ENCODE measurements at places on chromosomes 2 and 18.
A peak's percentile ranks its signal among the peaks of the same experiment; 100 is the strongest.

DNA sequence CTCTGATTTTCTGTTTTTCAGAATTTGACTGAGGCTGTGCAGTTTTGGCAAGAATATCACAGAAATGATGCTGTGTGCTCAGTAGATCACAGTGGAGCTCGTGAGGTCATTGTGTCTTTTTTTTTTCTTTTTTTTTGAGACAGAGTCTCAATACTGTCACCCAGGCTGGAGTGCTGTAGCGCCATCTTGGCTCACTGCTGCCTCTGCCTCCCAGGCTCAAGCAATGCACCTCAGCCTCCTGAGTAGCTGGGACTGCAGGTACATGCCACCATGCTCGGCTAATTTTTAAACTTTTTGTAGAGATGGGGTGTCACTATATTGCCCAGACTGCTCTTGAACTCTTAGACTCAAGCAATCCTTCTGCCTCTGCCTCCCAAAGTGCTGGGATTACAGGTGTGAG, 203.6 kb downstream of the NCKAP5 start:
- no peak for DNase-seq

GRCh38 chr2:178271629-178272333, 77.5 kb downstream of the OSBPL6 start:
- peak; percentile 56 for DNase-seq

DNA sequence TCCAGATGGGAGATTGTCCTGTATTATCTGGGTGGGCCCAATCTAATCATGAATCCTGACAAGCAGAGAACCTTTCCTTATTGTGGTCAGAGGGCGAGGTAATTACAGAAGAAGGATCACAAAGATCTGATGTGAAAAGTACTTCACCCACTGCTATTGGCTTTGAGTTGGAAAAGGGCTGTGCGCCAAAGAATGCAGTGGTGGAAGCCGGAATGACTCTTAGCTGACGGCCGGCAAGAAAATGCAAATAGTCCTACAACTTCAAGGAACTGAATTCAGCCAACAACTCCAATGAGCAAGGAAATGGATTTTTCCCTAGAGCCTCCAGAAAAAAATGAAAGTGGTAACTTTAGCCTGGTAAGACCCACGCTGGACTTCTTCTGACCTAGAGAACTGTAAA, 67.3 kb downstream of the CTNNA2 start:
- no peak for DNase-seq

- no peak for DNase-seq
Observed at GRCh38 chr2:236934656-236935055, 151.0 kb upstream of the COPS8 start.

DNA sequence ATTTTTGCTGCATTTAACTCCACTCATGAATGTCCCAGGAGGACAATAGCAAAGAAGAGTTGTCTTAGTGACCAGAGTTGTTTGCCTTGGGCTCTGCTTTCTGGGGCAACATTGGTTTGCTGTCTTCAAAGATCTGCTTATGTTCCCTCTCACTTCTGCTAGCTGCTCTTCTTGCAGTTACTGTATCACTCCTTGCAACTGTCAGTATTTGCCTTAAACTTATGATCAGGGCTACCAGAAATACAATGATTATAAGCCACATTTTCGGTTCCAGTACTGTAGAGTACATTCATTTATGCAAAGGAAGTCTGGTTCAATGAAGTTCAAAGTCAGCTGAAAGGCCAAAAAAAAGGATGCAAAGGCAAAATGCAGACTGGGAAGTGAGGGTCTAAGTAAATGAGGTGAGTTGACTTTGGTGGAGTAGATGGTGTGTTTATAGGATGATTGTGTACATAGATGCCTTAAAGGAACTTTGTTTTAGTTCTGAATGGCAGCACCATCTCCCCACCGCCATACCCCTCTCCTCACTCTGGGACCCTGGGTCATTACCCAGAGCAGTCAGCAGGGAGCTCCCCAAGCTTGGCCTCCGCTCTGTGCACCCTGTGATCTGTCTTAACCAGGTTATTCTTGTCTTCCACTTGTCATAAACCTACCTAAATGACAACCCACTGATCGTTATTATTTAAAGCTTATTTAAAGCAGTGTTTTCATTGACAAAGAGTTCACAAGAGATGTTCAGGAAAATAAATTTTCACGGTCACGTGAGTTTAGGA, 236.0 kb downstream of the DOK6 start:
- DNase-seq: no peak

- no peak for DNase-seq
Observed at GRCh38 chr2:18860179-18860578, 270.8 kb upstream of the NT5C1B start.

- DNase-seq: no peak
Observed at GRCh38 chr18:1993866-1994265, 577.4 kb downstream of the METTL4 start.

- no peak for DNase-seq
Observed at GRCh38 chr2:226694149-226694548, 105.5 kb downstream of the IRS1 start.

- DNase-seq: no peak
Observed at GRCh38 chr2:108701208-108701607, 18.1 kb upstream of the RANBP2 start.

- no peak for DNase-seq
Observed at GRCh38 chr2:49770919-49771318, 616.6 kb upstream of the FSHR start.

GRCh38 chr2:121272596-121272995, 12.4 kb downstream of the TFCP2L1 start:
- peak; percentile 40 for DNase-seq

- DNase-seq: no peak
Observed at GRCh38 chr2:147884830-147885229, 40.0 kb downstream of the ACVR2A start.

GRCh38 chr2:213232649-213233437, 51.4 kb upstream of the SPAG16 start:
- no peak for DNase-seq

- no peak for DNase-seq
Observed at GRCh38 chr2:179513181-179513580, 248.5 kb upstream of the SESTD1 start.

- DNase-seq: no peak
Observed at GRCh38 chr2:182302174-182302573, 124.7 kb downstream of the PDE1A start.

Measured in lower leg skin (tissue), 4 donors.